ENCODE measurements at places on chromosomes 5 and 9.
A peak's percentile ranks its signal among the peaks of the same experiment; 100 is the strongest.

DNA sequence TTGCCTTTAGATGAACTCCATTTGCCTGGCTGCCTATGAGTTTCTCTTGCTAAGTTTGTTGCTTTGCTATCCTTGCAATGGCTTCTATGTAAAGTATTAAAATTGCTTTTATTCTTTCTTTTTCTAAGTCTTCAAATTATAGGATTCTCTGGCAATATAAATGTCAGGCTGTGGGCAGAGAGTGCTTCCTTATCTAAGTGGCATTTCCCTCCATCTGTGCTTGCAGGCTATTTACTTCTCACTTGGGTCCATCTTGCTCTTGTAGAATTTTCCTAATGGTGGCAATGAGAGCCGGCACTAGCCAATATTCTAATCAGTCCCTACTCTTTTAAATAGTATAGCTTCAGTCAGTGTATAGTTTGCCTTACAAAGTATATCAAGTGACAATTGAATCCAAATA, 63.3 kb downstream of the FAM174A start:
- no peak for DNase-seq

DNA sequence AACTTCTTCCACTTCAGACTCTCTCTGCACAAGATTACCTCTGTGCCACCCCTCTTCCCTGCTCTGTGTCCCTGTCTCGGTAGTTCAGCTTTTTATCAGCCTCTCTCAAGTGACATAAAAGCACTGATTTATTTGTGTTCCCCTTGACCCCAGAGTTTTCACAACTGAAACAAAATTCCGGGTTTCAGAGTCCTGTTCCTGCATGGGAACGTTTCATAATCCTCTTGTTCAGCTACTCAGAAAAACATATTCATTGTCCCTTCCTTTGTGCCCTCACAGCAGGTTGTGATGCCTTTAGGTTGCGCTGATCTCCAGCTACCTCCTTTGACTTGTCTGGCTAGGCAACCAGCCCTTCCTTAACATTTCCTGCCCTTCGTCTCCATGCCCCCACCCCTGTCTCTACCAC, 13.7 kb upstream of the ITGA1 start:
- DNase-seq: no peak

DNA sequence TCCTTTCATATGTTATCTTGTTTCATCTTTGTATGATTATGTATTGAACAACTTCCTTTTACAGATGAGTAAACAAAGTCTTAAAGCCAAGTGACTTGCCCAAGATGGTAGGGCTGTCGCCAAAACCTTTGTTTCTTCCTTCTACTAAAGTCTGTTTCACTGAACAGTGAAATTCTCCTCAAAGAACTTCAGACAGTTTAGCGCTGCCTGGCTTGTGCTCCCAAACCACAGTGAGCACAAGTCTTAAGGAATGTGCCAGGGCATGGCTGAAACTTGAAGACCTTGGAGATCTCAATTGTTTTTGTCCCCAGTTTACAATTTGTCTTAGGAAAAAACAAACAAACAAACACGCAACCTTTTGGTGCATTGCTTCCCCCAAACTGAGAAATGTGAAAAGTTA, 273.5 kb downstream of the CRB2 start:
- DNase-seq: no peak

GRCh38 chr5:154174091-154174490, 16.4 kb upstream of the GALNT10 start:
- no peak for DNase-seq

GRCh38 chr5:167716126-167716775, 575.2 kb upstream of the WWC1 start:
- DNase-seq: no peak

DNA sequence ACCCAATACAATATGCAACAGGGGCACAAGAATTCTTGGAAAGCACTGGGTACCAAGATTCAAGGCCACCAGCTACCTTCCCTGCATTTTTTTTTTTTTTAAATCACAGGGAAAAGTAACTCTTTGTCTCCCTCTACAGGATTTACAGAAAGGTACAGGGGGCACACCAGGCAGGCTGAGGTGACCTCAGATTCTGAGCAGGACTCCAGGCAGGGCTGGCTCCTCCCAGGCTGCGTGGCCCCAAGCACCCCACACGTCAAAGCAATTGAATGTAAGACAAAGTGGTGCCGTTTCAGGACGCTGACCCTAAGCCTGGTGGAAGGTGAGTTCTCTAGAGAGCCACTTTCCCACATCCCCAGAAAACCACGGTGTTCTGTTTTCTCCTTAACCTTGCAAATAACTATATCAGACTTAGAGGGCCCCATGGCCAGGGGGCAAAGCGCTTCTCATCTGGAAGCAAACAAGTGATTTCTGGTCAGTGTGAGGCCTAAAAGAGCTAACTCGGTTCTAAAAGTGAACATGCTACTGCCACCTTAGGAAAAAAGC, 222.6 kb downstream of the ROR2 start:
- no peak for DNase-seq

- DNase-seq: no peak
Measured at GRCh38 chr5:57267805-57268204, 93.9 kb downstream of the GPBP1 start.

DNA sequence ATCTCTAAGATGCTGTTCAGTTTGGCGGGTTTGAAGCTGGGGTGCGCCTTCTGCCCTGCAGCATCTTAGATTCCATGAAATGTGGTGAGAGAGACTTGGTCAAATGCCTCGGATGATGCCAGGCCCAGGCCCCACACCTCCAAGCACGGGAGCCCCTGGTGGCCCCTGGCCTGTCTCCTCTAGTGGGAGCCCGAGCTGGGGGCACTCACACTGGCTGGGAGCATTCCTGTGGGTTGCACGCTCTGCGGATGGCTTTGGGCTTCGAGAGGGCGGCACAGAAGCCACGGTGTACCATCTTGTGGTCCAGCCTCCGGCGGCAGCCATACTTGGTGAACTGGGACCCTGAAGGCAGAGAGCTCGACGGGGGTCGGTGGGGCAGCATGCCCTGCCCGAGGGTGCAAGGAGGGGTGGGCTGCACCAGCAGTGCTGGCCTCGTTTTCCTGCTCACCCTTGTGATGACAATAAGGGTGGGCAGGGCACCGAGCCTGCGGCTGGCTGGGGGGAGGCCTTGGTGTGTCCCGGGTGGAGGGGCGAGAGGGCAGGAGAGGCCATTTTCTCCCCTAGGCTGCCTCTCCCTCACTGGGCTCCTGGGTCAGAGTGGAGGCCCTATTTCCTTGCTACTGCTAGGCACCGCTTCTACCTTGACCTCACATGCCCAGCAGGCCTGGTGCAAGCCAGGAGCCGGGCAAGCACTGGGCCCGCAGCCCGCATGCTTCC, 65.8 kb downstream of the ZNF354C start:
- DNase-seq: no peak

DNA sequence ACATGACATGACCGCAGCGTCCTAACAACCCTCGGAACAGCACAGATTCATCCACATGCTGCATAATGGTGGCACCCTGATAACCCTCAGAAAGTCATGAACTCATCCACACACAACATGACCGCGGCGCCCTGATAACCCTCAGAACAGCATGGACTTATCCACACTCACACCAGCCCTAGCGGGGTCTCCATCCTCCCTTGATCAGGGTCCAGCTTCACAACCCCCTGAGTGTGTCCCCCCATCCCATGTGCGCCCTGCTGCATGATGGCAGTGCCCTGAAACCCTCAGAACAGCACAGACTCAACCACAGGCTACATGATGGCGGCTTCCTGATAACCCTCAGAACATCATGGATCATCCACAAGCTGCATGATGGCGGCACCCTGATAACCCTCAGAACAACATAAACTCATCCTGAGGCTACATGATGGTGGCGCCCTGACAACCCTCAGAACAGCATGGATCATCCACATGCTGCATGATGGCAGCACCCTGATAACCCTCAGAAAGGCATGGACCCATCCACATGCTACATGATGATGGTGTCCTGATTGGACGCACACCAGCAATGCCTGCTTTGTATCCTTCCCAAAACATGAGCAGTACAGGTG, 28.3 kb downstream of the SLC6A3 start:
- no peak for DNase-seq

GRCh38 chr9:17927616-17928015, 348.8 kb downstream of the SH3GL2 start:
- DNase-seq: no peak

DNA sequence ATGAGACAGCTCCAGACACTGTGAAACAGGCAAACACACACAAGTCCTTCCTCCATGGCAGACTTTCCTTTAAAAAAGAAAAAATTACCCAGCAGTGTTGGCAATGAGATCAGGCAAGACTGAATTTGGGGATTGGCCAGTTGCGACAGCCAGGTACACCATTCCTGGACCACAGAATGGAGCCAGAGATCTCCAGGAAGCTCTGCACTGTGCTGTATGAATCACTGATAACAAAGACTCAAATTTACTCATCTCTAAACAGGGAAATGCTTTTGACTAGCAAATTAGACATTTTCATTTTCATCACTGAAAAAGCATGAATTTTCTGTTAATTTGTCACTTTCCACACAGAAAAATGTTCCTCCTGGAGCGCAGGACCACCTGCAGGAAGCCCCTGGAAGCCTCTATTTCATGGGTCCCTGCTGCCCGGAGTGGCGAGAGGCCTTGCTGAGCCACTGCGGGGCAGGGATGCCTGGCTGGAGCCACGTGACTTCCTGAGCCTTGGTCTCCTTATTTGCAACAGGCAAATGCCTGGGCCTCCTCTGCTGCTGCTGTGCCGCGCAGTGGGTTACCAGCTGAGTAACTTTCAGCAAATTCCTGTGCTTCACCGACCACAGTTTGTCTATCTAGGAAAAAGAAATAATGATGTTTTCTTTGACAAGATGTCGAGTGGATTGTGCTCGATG, 185.9 kb upstream of the ZNF618 start:
- DNase-seq: no peak

- DNase-seq: peak; percentile 9
Measured at GRCh38 chr9:6780690-6781089, 22.9 kb downstream of the KDM4C start.

GRCh38 chr9:96688187-96688586, 33.1 kb upstream of the PRXL2C start:
- DNase-seq: no peak

DNA sequence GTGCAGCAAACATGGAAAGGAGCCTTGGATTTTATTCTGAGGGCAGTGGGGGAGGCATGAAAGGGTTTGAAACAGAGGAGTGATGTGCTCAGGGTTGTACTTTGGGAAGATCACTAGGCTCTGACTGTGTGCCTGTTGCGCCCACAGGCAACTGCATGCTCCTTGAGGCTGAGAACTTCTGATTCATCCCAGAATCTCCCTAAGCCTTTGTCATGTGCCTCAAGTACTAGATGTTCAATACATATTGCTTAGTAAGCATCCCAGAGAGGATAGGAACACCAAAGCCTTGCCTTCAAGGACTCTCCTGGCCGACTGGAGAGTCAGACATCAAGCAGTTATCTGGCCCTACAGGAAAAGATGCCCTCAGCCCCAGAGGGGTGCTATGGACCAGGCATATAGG, 54.1 kb downstream of the ARHGEF37 start:
- no peak for DNase-seq

DNA sequence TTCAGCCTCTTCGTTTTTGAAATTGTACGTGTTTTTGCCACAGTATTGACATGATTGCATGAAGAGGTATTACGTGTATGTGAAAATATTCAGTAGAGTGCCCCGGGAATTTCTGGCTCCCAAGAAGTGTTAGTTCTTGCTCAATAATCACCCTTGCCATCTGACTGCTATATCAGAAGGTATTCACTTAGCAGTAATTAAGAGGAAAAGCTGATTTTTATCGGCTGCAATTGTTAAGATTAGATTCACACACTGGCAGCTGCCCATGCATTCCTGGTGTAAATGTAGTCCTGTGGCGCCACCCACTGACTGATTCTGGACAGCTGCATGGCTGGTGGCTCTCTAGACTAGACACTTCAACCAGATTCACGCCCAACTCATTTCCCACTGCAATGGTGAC, 440.1 kb upstream of the ADAMTS16 start:
- DNase-seq: peak; percentile 68

GRCh38 chr5:147177125-147177840, 57.5 kb upstream of the STK32A start:
- no peak for DNase-seq

DNA sequence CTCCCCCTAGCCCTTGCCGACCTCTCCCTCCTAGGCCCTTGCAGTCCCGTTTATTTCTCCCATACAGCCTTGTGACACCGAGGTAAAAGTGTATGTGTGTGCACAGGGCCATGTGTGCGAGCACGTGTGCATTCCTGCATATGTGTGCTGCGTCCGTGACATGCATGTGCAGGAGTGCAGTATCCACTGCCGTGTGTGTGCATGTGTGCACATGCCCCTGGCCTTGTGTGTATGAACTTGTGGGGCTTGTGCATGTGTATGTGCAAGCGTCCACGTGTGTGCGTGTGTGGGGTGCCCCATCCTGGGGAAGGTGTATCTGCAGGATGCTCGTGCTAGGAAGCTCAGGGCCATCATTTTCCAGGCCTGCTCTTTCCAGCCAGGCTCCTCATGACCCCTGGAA, 6.6 kb downstream of the AK1 start:
- DNase-seq: no peak

- DNase-seq: no peak
Measured at GRCh38 chr9:78510035-78510434, 213.1 kb downstream of the PSAT1 start.

- no peak for DNase-seq
Measured at GRCh38 chr5:38615981-38616451, 59.6 kb upstream of the LIFR start.

DNA sequence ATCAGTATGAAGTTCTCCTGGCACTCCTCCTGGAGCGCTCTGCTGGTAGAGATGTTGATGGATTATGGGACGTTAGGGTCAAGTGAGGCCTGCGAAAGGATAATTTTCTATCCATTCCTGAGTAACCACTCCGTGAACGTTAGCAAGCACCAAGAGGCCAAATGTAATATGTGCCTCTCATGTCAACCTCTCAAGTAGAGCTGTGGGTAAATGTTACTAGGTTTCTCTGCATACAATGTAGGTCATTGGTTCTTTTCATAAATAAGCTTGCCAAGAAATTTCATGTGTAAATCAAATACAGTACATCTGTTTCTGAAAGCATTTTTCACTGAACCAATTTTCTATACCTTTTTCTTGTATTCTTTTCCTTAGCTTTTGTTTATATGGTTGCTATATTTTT, 126.3 kb downstream of the KDM4C start:
- no peak for DNase-seq

DNA sequence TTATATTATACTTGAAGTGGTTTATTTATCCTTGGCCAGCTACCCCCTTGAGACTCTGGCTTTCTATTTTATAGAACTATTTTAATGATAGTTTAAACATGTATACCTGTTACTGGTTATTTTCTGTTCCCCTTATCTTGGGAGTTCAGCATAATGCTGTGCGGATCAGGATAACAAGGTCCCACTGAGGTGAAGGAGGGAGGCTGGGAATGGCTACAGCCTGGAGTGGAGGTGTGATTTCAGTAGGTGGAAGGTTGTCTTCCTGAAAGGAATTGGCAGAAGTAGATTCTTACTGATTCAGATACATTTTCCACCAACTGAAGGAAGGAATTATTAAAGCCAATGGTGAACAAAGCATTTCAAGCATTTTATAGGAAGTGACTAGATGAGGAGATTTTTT, 38.9 kb downstream of the PAM start:
- DNase-seq: peak; percentile 34

All from NCI-H146 (cell line).